ENCODE measurements at places on chromosomes 4 and X.
A peak's percentile ranks its signal among the peaks of the same experiment; 100 is the strongest.

DNA sequence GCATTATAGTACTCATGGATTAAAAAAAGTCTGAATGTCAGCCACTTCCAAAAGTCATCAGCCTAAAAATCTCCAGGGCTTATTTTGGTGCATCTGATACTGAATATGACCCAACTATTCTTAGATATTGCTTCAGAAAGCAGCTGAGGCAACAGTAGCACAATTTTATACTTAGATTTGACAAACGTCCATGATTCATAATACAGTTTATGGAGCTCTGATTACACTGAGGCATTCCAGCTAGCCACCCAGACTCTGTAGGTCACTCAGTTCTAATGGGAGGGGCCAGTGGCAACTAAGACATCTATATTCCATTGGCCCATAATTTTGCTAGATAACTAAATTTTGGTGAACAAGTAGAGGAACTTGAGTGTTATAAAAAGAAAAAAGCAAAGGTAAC lies 10.3 kb downstream of the SPATA4 start:
- peak; percentile 66 for DNase-seq

- DNase-seq = no peak
Observed at GRCh38 chr4:23234716-23235115, 542.0 kb downstream of the GBA3 start.

DNA sequence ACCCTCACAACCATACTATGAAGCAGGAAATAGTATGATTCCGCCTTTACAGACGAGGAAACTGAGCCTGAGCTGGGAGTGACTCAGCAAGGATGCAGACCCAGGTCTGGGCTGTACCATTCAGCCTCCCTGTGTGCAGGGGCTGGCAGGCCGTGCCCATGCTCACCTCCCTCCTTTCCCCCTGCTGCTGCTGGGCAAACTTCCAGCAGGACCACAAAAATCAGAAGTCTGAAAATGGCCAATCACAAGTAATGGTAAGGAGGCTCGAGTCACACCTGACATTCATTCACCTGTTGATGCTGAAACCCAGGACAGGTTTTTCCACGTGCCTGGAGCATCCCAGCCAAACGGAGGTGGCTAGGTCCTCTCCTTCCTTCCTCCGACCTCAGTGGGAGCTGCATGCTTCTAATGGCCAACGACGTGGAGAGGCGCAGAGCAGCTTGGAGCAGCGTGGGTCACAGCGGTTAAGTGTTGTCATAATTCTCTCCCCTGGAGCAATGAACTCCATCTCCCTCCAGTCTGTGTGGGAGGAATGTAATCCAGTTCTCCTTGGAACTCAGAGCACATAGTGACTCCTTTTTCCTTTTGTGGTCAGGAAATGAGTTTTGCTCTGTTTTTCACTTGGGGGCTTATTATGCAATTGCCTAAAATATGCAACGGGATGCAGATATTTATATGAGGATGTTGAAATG lies 371.7 kb downstream of the BCOR start:
- peak; percentile 64 for DNase-seq

DNA sequence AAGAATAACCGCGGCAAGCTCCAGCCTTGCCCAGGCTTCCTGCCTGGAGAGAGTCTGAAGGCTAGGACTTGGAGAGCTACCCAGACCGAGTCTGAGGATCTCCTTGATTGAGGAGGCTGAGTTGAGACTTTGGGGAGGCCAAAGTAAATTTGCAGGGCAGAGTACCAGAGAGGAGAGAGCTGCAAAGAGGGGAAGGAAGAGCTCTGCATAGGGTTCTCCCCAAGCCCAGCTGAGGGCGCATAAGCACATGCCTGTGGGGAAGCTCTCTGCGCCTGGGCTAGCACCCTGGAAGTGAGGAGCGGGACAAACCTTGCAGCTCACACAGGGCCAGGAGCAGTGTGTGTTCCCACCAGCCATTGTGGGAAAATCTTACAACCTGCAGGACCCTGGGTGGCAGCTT lies 56.1 kb downstream of the FAM193A start:
- DNase-seq = no peak

Data from mammary epithelial cell (primary cell).